Glutamatergic neuron (in vitro differentiated cells): ENCODE measurements at places on chromosomes 1 and 21.

DNA sequence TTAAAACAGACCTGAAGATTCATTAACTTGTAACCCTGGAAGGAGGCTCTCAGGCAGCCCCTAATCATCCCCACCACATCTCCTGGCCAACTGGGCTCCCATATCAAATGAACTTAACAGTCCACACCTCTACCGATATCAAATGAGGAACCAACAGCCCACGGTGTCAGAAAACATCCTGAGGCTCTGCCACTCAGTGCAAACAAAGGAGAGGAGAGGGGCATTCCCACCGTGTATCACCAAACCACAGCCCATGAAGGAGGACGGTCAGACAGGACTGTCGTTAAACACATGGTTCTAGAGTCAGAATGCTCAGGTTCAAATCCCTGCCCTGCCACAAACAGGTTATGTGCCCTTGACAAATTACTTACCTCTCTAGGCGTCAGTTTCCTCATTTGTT is 52.5 kb downstream of the ERI3 start:
- no peak for DNase-seq

GRCh38 chr1:89221341-89221740 is 22.6 kb upstream of the GBP4 start:
- no peak for DNase-seq

GRCh38 chr1:155932487-155932886 is 1.7 kb downstream of the KHDC4 start:
- DNase-seq, result no peak

- DNase-seq, result peak; percentile 30
Observed at GRCh38 chr1:207619871-207620542, 24.9 kb upstream of the CR1L start.
